ENCODE measurements at places on chromosomes 3 and 15.

DNA sequence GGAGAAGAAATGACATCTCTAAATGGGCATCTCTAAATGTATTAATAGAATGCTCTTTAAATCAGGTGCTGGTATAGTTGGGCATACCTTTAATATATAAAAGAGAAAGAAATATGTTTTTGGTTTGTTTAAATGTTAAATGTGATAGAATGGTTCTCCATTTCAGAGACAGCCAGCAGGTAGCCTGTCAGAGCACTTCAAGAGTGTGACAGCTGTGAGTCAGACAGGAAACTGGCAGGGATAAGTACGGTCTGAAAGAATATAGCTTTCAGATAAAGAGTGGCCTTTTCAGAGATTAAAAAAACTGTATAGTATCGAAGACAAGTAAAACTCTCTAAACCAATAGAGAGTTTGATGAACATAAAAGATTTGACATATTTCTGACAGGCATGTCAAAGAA is 654.1 kb downstream of the IGSF11 start:
- DNase-seq = no peak

- peak; percentile 14 for DNase-seq
These were observed 428.5 kb upstream of the CNTN3 start for GRCh38 chr3:75042941-75043340.

DNA sequence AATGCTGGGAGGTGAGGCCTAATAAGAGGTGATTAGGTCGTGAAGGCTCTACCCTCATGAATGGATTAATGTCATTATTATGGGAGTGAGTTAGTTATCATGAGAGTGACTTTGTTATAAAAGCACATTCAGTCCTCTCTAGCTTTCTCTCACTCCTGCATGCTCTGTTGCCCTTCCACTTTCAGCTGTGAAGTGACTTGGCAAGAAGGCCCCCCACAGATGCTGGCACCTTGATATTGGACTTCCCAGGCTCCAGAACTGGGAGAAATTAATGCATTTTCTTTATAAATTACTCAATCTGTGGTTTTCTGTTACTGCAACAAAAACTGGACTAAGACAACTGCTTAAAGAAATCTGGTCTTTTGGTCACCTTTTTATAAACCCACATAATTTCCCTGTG is 144.3 kb downstream of the FBN1 start:
- no peak for DNase-seq

DNA sequence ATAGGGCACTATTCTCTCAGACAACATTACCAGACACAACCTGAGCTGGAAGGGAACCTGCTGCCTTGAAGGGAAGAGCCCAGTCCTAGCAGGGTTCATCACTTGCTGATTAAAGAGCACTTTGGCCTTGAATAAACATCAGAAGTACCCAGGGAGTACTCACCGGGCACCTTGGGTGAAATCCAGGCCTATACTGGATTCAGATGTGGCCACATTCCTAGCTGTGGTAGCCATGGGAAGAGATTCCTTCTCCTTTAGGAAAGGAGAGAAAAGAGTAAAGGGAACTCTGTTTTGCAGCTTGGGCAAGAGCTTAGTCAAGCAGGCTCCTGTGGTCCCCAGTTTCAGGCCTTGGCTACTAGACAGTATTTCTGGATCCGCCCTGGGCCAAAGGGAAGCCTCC is 195.0 kb downstream of the SPATA16 start:
- DNase-seq = no peak

- peak; percentile 52 for DNase-seq
These were observed 1.2 kb downstream of the GOLIM4 start for GRCh38 chr3:168094580-168094876.

DNA sequence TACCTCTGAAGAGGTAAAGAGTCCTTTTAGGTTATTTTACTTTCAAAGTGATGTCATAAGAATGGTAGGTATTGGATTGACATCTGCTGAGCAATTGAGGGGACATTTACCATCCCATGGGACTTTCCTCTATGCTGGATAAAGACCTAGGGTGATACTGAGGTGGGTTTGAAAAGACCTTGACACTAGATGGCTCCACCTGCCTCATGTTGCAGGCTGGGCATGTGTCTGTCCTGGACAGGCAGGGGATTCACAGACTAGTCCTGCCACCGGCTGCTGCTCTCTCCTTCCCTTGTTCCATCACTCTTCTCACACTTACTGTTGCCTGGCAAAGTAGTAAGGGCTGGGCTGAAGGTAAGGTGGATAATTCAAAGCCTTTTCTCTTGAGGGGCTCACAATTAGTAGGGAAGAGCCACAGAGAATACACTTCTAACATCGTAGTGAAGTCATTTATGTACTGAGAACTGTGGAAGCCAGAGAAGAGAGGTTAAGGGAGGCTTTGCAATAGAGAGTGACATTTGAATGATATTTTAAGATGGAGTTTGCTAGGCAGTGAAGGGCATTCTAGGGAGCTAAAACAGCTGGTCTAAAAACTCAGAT is 27.7 kb downstream of the TRAK1 start:
- DNase-seq = peak; percentile 54

GRCh38 chr3:195226900-195227447 is 44.0 kb downstream of the XXYLT1 start:
- DNase-seq = no peak

DNA sequence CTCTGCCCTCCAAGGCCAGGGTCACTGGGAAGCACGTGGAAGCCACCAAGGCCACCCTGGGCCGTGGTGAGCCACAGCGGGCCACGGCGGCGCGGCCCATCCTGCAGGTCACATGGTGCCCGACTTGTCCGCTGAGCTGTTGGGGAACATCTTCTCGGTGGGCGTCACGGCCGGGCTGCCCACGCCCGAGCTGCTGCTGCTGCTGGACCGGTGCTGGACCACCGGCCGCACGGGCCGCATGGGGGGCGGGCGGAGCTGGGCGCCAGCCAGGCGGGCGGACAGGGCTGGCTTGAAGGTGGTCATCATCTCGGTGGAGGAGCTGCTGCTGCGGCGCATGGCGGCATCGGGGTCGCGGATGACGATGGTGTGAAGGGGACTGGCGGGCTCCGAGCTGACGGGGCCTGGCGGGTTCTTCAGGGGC is 22.1 kb upstream of the RAD18 start:
- no peak for DNase-seq

DNA sequence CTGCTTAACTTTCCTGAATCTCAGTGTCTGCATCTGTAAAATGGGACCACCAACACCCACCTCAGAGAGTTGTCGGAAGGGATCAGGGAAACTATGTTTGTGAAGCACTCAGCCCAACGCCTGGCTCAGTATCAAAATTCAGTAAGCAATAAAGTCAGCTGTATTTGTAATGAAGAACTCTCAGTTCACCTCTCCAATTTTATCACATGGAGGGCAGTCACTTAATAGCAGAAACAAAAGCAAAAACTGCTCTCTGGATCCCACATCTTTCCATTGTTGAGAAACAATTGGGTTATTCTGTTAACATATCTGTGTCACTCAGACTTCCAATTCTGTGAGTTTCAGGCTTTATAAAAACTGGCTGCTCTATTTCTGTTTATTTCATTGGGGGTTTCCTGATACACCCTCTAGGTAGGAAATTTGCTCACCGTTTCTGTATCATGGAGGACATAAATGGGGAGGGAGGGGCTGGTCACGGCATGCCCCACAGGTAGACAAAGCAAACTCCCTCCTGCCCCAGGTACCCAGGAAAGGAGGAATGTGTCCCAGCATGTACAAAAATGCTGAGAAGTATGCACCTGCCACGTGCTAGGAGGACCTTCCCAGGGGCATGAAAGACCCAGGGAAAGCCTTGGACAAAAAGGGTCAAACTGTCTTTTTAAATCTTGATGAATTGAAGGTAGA is 81.4 kb upstream of the LMOD3 start:
- DNase-seq = no peak

DNA sequence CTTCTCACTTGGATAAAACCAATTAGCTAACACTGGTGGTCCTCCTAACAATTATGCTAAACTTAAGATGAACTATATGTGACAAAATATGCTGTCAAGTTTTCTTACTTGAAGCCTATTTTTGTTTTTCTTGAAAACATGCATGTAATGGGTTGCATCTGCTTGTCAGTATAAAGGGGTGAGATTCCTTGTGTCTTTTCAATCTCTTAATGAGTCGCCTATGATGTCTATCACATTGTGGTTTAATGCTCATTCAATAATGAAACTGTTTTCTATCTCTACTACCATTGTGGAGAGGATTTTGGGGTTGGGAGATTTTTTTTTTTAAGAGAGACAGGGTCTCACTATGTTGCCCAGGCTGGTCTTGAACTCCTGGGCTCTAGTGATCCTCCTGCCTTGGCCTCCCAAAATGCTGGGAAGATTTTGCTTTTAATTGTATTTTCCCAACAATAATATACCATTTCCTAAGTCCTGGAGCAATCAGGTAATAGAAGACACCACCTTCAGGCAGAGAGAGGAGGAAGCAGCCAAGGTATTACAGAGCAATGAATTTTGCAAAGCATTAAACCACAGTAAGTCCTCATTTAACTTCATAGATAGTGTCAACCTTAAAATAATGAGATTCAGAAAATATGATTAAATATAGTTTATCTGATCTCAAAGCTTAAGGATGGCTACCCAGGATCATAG is 17.4 kb upstream of the TRMT10C start:
- DNase-seq = no peak

DNA sequence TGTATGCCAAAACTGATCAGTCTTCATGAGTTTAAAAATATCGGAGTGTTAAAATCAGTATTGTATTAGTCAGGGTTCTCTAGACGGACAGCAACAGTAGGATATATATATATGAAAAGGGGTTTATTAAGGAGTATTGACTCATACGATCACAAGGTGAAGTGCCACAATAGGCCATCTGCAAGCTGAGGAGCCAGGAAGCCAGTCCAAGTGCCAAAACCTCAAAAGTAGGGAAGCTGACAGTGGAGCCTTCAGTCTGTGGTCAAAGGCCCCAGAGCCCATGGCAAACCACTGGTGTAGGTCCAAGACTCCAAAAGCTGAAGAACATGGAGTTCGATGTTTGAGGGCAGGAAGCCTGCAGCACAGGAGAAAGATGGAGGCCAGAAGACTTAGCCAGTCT is 391.0 kb upstream of the CADM2 start:
- DNase-seq = no peak

GRCh38 chr3:54067055-54067698 is 55.2 kb upstream of the CACNA2D3 start:
- no peak for DNase-seq

DNA sequence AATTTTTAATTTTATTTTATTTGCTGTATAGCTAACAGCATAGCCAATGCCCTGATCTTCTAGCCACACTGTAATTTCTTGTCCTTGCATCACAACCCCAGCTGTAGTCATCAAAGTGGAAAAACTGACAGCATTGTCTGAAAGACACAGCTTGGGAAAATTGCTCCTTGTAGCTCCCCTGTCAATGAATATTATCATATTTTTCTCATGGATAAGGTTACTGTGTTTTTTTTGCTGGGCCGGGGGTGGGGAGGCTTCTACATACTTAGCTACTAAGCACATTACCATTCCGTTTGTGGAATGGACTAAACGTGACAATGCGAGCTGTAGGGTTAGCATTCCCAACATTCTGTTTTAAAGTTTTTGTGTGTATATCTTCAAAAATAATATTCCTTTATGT is 381.3 kb downstream of the TIGIT start:
- DNase-seq = no peak

DNA sequence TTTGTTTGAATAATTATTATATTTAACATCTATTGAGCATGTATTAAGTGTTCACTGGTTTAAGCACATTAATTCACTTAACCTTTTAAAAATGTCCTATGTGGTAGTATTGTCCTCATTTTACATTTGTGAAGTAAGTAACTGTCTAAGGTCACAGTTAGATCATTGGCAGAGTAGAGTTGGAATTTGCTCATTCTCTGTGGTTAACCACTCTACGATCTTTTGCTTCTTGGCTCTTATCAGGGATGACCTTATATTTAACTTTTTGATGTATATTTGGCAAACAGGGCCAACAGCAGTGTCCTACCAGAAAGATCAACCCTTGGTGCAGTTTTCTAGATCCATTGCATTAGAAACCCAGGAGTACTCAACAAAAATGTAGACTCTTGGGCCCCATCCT is 34.0 kb downstream of the PXK start:
- DNase-seq = no peak

DNA sequence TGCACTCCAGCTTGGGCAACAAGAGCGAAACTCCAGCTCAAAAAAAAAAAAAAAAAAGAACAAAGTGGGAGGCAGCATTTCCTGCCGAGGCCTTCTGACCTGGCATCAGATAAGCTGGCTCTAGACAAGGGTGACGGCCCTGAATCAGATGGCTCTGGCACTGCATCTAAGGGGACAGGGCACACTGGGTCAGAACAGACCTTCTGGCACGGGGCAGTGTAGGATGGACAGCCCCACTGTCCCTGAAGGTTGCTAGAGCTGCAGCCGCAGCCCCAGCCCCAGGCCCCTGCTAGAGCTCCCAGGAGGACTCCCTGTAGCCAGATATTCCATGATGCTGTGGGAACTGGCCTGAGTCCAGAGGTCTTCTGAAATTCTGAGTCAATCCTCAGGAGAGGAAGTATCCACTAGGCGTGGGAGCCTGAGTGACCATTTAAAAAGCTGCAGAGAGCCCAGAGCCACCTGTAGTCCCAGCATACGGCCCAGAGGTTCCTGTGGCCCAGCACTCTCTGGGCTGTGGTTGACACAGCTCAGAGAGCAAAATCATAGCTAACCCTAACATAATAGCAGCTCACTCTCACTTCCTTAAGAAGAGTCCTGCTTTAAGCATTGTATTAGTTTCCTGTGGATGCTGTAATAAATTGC is 69.2 kb upstream of the MFGE8 start:
- no peak for DNase-seq

DNA sequence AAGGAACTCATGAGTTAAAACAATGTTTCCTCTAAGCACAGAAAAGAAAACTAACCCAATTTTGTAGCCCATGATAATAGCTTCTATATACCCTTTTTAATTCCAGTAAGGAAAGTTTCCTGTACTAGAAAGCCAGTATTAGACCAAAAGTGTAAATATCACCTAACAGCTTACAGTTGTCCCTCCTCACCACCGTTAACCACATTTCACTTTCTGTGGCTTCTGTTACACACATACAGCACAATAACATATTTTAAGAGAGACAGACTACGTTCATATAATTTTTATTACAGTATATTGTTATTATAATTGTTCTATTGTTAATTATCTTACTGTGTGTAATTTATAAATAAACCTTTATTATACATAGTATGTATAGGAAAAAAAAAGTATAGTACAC is 74.1 kb downstream of the ZNF280D start:
- no peak for DNase-seq

DNA sequence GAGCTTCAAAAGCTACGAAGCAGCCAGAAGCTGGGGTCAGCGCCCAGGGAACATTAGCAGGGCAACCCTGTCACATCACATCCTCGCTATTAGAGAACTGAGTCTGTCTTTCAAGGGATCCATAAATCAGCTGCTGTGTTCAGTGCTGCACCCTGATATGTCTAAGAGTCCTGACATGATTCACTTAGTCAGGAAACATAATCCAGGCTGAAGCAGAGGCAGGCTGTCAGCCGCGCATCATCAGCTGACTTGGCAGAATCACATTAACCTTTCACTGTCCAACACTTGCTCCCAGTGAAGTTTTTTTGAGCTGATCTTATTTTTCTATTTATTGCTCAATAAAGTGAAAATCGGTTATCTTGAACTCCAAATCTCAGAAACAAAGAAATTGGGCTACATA is 23.5 kb downstream of the MYH15 start:
- no peak for DNase-seq

GRCh38 chr3:13243586-13243985 is 170.4 kb upstream of the IQSEC1 start:
- DNase-seq = no peak
